ENCODE measurements at places on chromosomes 3 and 15.

- DNase-seq = no peak
Measured at GRCh38 chr3:38560284-38560683, 64.1 kb downstream of the EXOG start.

GRCh38 chr3:160129459-160130061 lies 95.7 kb upstream of the C3orf80 start:
- DNase-seq = no peak

DNA sequence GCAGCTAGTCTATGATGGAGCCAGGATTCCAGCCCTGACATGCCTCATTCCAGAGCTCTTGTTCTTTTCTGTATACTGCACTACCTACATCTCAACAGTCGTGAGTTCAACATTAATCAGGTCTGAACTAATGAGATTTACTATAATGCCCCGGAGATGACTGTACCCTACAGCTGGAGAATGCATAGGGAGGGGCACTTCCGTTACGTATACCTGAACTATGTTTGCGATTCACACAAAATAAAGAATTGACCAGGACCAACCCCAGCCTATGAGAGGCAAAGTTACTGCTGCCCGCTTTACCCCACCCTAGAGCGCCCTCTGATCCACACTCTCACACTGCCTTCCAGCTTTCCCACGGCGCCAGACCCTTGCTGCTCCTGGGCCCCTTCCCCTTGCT lies 97.0 kb downstream of the IGF2BP2 start:
- DNase-seq = no peak

- no peak for DNase-seq
Measured at GRCh38 chr15:20340931-20341661, 200.5 kb downstream of the GOLGA6L6 start.

DNA sequence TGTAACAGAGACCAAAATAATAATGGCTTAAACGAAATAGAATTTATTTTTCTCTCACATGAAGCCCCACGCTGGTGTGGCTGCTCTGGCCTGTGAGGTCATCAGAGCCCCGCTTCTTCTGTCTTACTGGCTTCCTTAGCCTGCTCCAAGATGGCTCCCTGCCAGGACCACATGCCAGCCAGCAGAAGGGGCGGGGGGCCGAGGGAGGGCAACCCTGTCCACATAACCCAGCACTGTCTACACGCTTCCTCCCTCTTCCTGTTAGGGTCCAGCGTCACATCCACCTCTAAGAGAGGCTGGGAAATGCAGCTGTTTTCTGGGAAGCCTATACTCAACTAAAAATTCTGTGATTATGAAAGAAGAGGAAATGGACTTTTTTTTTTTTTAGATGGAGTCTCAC lies 107.9 kb upstream of the DLG1 start:
- no peak for DNase-seq

- DNase-seq = peak; percentile 10
Measured at GRCh38 chr3:129650256-129650872, 43.9 kb upstream of the PLXND1 start.

GRCh38 chr3:33083958-33084357 lies 13.0 kb downstream of the GLB1 start:
- no peak for DNase-seq

GRCh38 chr3:34396288-34396687 lies 597.9 kb downstream of the PDCD6IP start:
- DNase-seq = no peak

DNA sequence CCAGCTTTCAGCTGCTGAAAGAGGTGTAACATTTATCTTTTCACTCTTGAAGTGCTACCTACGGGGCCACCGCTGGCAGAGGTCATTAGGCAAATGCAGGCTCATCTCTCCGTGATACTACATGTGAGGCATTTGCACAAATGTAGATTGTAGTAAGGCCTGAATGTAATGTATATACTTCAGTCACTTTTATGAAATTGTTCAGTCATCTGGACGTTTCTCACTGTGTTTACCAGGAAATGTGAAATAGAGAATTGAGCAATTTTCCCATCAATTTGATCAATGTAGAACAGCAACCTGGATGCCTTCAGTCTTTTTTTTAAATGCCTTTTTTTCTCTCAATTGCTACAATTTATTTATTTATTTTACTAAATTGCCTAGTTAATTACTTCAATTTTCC lies 368.3 kb upstream of the AZI2 start:
- no peak for DNase-seq

DNA sequence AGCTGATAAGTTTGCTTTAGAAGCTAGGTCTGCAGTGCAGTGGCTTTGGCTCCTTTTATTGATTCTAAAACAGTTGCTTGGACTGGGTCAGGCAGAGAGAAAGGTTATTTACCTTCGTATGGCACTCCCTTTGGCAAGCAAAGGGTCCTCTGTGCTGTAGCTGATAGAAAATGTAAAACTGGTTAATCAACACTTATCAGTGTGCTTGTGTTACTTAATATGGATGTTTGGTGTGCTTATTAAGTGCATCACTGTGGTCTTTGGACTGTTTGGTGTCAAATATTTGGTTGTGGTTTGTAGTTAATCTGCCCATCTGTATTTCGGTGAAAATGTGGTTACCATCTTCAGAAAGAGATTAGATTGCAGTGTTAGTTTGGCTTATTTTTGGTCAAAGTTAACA lies 16.0 kb downstream of the UBE2E2 start:
- DNase-seq = no peak

DNA sequence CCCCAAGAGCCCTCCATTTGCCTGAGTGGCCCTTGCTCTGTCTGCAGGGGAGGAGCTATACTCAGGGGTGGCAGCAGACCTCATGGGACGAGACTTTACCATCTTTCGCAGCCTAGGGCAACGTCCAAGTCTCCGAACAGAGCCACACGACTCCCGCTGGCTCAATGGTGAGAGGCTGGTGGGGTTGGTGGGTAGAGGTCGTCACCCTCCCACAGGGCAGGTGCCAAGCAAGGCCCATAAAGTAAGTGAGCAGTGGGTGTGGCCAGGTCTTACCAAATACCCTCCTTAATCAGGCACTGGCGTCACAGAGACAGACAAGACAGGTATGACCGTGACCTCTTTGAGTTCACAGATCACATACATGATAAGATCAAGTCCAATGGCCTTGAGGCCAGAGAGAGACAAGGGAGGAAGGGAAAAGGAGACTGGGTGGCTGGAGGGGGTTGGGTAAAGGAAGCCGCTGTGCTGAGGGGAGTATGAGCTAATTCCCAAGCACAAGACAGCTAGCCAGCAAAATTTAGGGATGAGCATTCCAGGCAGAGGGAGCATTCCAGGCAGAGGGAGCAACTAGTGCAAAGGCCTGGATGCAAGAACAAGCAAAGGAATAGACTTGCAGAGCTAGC lies 2.5 kb downstream of the SEMA3B start:
- DNase-seq = no peak

DNA sequence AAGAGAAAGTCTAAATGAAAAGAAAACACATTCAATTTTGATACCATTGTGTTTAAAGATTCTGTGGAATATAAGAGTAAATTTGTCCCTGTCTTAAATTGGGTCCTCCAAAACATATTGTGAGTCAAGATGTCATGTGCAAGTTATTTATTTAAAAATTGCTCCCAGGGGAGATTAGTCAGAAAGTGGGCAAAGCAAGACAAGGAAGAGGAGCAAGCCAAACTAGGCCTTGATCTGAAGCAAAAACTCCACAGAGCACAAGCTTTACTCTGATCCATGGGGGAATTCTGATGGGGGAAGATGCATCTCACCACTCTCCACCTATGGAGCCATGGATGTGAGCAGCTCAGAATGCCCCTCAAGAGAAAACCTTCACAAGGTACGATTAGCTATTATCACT lies 342.8 kb upstream of the IL12A start:
- DNase-seq = no peak

- no peak for DNase-seq
Measured at GRCh38 chr15:77376770-77377169, 43.1 kb downstream of the PEAK1 start.

GRCh38 chr15:56244038-56244810 lies 545 bp upstream of the RFX7 start:
- DNase-seq = peak; percentile 89

GRCh38 chr15:40942337-40942854 lies 10.9 kb upstream of the CHAC1 start:
- no peak for DNase-seq

- no peak for DNase-seq
Measured at GRCh38 chr3:94311651-94312050, 248.8 kb downstream of the NSUN3 start.

DNA sequence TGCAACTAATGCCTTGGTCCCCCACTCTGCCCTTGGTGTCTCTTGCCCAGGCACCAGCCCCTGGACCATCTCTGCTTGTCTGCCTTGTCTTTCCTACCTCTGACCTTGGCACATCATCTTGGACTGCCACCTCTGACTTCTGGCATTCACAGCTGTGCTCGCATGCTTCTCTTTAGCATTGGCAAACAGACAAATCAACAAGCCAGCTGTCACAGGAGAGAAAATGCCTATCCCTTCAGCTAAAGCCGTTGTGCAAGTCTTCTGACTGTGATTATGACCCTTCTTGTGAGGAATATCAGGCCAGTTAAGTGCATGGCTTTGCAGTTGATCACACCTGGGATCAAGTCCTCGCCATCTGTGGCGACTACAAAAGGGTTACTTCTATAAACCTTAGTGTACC lies 84.6 kb downstream of the PRICKLE2 start:
- DNase-seq = no peak

- no peak for DNase-seq
Measured at GRCh38 chr15:69559440-69560190, 107.0 kb downstream of the RPLP1 start.

DNA sequence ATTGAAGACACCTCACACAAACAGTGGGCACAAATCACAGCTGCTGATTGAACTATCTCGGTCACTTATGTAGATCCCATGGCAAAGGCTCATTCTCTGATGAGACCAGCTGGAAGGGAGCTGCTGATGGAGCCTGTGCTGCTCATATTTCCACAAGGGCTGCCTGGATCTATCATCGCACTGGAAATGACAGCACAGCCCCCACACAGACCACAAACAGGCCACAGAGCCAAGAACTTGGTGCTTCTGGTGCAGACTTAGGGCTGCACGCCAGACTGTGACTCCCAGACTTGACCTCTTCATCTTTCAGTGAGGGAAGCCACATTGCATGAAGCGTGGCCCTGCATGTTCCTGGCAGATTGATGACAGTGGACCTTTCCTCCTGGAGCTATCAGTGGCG lies 197.6 kb downstream of the MINAR1 start:
- no peak for DNase-seq
